ENCODE measurements at places on chromosomes 5 and 9.

- H3K27ac ChIP-seq: no peak overlapping the region
- no peaks in the 10 kb centered on the region for H3K36me3 ChIP-seq
- no peaks in the 10 kb centered on the region for H3K27me3 ChIP-seq
- no peak overlapping the region for H3K4me3 ChIP-seq
- no peak for DNase-seq
These were observed 35.0 kb upstream of the RIC1 start for GRCh38 chr9:5593904-5594303.

- H3K4me3 ChIP-seq: no peak overlapping the region
- H3K4me1 ChIP-seq: no peaks in the 10 kb centered on the region
- H3K27ac ChIP-seq: no peak overlapping the region
These were observed 15.0 kb upstream of the PFDN1 start for GRCh38 chr5:140317859-140318258.

DNA sequence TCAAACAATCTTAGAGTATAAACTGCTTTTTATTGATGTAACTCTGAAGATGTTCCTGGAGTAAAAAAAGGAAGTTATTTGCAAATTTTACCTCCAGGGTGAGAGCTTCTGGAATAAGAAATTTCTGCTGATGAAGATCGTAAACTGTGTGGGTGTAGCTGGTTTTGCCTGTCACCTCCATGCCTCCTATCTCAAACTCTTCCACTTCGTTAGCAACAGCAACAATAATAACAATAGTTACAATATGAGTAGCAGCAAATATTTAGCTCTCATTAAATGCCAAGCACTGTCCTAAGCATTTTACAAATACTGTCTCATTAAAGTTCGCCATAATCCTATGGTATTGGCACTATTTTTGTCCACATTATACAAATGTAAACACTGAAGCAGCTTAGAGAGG is 57.9 kb downstream of the GCNT1 start:
- no peaks in the 10 kb centered on the region for H3K27me3 ChIP-seq
- no peak overlapping the region for H3K27ac ChIP-seq
- H3K36me3 ChIP-seq: no peaks in the 10 kb centered on the region
- no peak overlapping the region for H3K4me3 ChIP-seq

GRCh38 chr5:401146-402034 is 41.6 kb upstream of the EXOC3 start:
- H3K4me1 ChIP-seq: peaks cover 46% of the 10 kb centered on the region
- H3K27ac ChIP-seq: no peak overlapping the region
- peaks cover 12% of the 10 kb centered on the region for H3K27me3 ChIP-seq
- no peak for DNase-seq
- H3K36me3 ChIP-seq: peaks cover 22% of the 10 kb centered on the region
- no peak overlapping the region for H3K4me3 ChIP-seq

- peaks cover 15% of the 10 kb centered on the region for H3K36me3 ChIP-seq
- H3K27me3 ChIP-seq: no peaks in the 10 kb centered on the region
- H3K4me1 ChIP-seq: peaks cover 2% of the 10 kb centered on the region
- no peak for DNase-seq
These were observed 44.9 kb upstream of the SLC12A2 start for GRCh38 chr5:128038643-128039042.

- peak; percentile 9 for DNase-seq
- H3K27me3 ChIP-seq: peaks cover 31% of the 10 kb centered on the region
- peaks cover 15% of the 10 kb centered on the region for H3K4me1 ChIP-seq
- H3K4me3 ChIP-seq: no peak overlapping the region
These were observed 1.7 kb downstream of the TLE1 start for GRCh38 chr9:81687521-81688261.

GRCh38 chr5:142746532-142747433 is 23.4 kb upstream of the ARHGAP26 start:
- H3K36me3 ChIP-seq: no peaks in the 10 kb centered on the region
- no peak overlapping the region for H3K4me3 ChIP-seq
- peaks cover 24% of the 10 kb centered on the region for H3K4me1 ChIP-seq
- no peak overlapping the region for H3K27ac ChIP-seq

DNA sequence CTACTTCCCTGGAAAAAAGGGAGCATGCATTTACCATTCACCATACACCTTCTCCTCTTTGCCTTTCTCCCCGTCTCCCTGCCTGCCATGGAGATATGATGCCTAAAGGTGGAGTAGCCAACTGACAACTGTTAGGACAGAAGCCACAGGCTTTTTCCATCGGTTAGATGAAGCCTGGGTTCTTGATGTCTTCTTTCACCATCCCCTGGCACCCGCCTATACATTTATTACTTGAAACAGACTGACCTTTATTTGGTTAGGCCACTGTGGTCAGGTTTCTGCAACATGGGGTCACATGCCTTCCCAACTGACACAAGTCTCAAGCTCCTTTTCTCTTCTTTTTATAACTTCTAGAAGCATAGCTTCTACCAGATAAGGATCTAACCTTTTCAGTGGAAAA is 7.1 kb downstream of the LCP2 start:
- DNase-seq: no peak
- peak overlapping the region; percentile 73 for H3K4me3 ChIP-seq
- H3K27ac ChIP-seq: peak overlapping the region; percentile 94

GRCh38 chr9:5419987-5420386 is 17.7 kb downstream of the PLGRKT start:
- peak overlapping the region; percentile 26 for H3K27ac ChIP-seq
- H3K27me3 ChIP-seq: no peaks in the 10 kb centered on the region
- DNase-seq: no peak
- no peak overlapping the region for H3K4me3 ChIP-seq
- H3K36me3 ChIP-seq: peaks cover 19% of the 10 kb centered on the region

Data from activated naive CD8-positive, alpha-beta T cell treated with anti-CD3 and anti-CD28 coated beads, Interleukin-2, amount 50 U/mL, for 24 hours (primary cell).